ENCODE measurements at places on chromosomes 3 and 15.

DNA sequence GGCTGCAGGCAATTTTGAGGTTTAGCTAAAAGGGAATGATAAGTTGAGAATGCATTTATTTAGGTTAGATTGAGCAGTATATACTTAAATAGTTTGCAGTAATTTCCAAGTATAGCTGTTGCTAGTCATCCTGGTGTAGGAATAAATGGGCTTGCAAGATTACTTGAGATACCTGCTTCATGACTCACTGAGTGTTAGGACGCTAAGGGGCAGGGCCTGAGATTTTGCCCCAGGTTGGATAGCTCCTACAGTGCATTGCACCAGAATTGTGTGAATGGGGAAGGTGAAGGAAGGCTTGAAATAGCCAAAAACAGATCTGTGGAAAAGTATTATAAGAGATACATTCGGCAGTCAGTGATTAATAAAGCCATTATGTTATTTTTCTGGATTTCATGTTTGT lies 72.8 kb downstream of the KCNH8 start:
- no peak overlapping the region for H3K4me3 ChIP-seq
- H3K4me1 ChIP-seq = no peaks in the 10 kb centered on the region
- no peaks in the 10 kb centered on the region for H3K36me3 ChIP-seq

GRCh38 chr15:98442901-98443300 lies 205.4 kb upstream of the IGF1R start:
- H3K4me3 ChIP-seq = no peak overlapping the region
- no peaks in the 10 kb centered on the region for H3K36me3 ChIP-seq
- no peaks in the 10 kb centered on the region for H3K4me1 ChIP-seq
- H3K27me3 ChIP-seq = peaks cover 18% of the 10 kb centered on the region

DNA sequence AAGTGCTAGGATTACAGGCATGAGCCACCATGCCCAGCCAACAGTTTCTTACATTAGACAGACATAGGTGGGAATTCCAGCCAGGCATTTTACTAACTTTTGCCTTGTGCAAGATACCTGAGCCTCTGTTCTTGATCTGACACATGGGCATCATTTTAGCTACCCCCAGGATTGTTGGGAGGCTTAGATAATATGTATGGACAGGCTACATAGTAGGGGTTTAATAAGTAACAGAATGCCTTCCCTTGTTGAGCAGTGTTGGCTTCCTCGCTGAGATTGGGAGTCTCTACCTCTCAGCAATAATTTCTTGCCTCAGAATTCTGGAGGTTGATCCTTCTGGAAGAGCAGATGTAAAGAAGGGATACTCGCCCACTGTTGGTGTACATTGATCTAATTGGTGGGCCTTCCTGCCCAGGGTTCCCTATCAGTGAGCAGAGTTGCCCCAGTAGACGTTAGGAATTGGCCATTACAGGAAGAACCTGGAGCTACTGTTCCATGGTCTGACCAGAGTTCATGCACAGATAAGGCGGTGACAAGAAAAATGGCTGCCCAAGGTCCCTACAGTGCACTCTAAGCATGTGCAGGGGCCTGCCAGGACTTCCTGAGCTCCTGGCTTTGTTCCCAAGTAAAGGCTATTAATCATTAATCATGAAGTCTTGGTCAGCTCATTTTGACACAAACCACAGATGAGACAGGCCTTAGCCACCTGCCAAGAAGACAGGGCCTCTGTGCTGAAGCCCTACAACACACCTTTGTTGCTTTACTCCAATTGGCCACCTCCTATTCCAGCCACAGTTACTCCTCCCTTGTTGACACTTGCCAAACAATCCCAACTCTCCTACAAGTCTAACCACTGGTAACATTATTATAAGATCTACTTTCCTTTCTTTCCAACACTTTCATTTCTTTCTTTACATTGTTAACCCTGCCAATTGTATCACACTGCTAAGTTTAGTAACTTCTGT lies 5.0 kb upstream of the IL17RE start:
- peaks cover 18% of the 10 kb centered on the region for H3K4me1 ChIP-seq
- H3K27me3 ChIP-seq = no peaks in the 10 kb centered on the region
- no peak for DNase-seq
- H3K4me3 ChIP-seq = no peak overlapping the region

GRCh38 chr15:100968050-100968966 lies 49.2 kb downstream of the LRRK1 start:
- no peaks in the 10 kb centered on the region for H3K36me3 ChIP-seq
- peaks cover 26% of the 10 kb centered on the region for H3K27me3 ChIP-seq
- H3K4me1 ChIP-seq = no peaks in the 10 kb centered on the region

GRCh38 chr15:66128116-66128680 lies 125.4 kb downstream of the MEGF11 start:
- DNase-seq = no peak
- H3K27me3 ChIP-seq = no peaks in the 10 kb centered on the region
- H3K36me3 ChIP-seq = no peaks in the 10 kb centered on the region
- no peaks in the 10 kb centered on the region for H3K4me1 ChIP-seq
- no peak overlapping the region for H3K4me3 ChIP-seq
- no peak overlapping the region for H3K27ac ChIP-seq

- no peak overlapping the region for H3K4me3 ChIP-seq
- H3K27ac ChIP-seq = no peak overlapping the region
- DNase-seq = peak; percentile 78
- no peaks in the 10 kb centered on the region for H3K27me3 ChIP-seq
These were observed 4.4 kb upstream of the CXCR6 start for GRCh38 chr3:45938864-45939263.

- no peaks in the 10 kb centered on the region for H3K27me3 ChIP-seq
- no peak for DNase-seq
- H3K4me1 ChIP-seq = no peaks in the 10 kb centered on the region
- H3K27ac ChIP-seq = no peak overlapping the region
- H3K4me3 ChIP-seq = no peak overlapping the region
- H3K36me3 ChIP-seq = no peaks in the 10 kb centered on the region
These were observed 431.1 kb downstream of the MFSD1 start for GRCh38 chr3:159232966-159233365.

- H3K36me3 ChIP-seq = no peaks in the 10 kb centered on the region
- no peak for DNase-seq
- H3K27ac ChIP-seq = peak overlapping the region; percentile 75
- H3K4me3 ChIP-seq = peak overlapping the region; percentile 7
- no peaks in the 10 kb centered on the region for H3K27me3 ChIP-seq
These were observed 115.8 kb upstream of the ARHGEF3 start for GRCh38 chr3:56917361-56918110.

- H3K27me3 ChIP-seq = no peaks in the 10 kb centered on the region
- no peak overlapping the region for H3K27ac ChIP-seq
- H3K36me3 ChIP-seq = no peaks in the 10 kb centered on the region
- H3K4me3 ChIP-seq = no peak overlapping the region
These were observed 897.9 kb downstream of the EPHA3 start for GRCh38 chr3:90005281-90005847.

- H3K27me3 ChIP-seq = no peaks in the 10 kb centered on the region
- DNase-seq = no peak
- no peaks in the 10 kb centered on the region for H3K4me1 ChIP-seq
- no peak overlapping the region for H3K27ac ChIP-seq
- no peak overlapping the region for H3K4me3 ChIP-seq
- H3K36me3 ChIP-seq = no peaks in the 10 kb centered on the region
These were observed 411.0 kb upstream of the NR2F2 start for GRCh38 chr15:95919460-95919859.

DNA sequence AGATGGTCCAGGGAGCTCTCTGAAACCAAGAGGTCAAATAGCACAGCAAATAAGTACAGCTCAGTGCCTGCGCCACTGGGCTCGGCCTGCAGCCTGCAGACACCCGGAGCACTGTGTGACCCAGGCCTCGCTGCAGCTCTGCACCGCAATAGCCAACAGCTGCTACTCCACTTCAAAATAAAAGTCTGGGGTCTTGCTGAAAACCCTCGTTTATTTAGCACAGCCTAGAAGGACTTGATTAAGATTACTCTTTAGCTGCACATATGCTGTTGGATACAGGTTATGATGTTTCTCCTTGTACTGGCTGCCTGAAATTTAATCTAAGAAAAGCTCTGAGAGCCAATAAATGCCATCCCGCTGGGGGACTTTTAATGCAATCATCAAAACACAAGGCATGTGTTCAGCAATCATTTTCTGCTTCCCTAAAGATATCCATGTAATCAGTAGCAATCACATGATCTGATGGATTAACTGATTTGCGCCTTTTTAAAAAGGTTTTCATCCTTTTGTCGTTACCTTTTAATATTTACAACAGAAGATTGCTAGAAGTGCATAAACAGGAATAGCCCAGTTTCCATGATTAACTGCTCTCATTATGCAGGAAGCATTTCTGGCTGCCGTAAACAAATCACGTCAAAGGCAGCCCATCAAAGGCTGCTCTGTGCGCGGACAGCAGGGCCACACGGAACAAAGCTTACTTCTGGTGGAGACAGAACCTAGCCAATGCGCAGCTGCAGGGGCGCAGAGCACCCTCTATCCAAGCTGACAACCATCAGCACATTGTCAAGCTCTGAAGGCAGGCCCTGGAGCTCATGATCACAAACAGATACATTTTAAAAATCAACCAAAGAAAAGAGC lies 58.8 kb downstream of the CLASP2 start:
- no peak overlapping the region for H3K27ac ChIP-seq
- peaks cover 3% of the 10 kb centered on the region for H3K4me1 ChIP-seq
- DNase-seq = peak; percentile 32
- no peaks in the 10 kb centered on the region for H3K27me3 ChIP-seq
- H3K4me3 ChIP-seq = peak overlapping the region; percentile 81

DNA sequence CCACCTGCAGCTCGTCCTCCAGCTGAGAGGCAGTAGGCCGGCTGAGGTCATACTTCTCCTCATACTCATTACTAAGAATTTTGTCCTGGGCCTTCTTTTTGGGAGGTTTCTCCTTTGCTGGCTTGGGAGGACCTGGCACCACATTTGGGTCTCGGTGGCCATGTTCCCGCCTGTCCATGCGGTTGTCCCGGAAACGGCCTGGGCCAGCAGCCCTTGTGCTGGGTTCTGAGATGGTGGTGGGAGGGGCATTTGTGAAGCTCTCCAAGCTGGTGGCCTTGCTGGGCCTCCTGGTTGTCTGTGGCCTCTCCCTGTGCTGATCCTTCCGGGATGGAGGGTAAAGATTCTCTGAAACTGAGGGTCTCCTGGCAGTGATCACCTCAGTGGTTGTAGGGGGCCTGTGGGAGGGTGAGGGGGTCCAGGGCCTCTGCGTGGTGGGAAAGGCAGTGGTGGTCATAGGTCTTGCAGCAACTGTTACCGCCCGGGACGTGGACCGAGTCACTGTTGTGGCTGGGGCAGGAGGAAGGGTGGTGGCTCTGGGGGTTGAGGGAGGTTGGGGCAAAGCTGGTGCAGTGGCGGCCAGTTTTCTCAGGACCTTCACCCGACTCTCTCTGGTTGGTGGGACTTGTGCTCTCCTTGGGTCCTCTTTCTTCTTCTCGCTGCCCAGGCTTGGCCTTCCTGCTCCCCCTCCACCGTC lies 2.5 kb downstream of the CCDC80 start:
- H3K36me3 ChIP-seq = no peaks in the 10 kb centered on the region
- H3K27ac ChIP-seq = no peak overlapping the region

DNA sequence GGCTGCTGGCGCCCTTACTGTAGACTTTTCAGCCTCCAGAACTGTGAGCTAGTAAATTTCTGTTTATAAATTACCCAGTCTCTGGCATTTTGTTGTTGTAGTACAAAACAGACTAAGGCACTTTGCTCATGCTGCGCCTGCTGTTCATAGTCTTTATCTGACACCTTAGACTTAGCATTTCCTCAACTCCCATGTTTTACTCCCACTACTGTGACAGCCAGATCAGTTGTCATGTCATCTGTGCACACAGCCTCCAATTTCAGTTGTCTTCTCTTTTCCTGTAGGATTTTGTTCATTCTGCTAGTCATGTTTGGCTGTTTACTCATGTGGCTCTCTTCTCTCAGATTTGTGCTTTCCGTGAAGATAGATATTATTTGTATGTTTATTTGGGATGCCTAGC lies 62.0 kb downstream of the TCF12 start:
- H3K36me3 ChIP-seq = no peaks in the 10 kb centered on the region
- no peaks in the 10 kb centered on the region for H3K27me3 ChIP-seq
- H3K4me3 ChIP-seq = no peak overlapping the region
- peaks cover 8% of the 10 kb centered on the region for H3K4me1 ChIP-seq
- no peak for DNase-seq
- H3K27ac ChIP-seq = no peak overlapping the region

DNA sequence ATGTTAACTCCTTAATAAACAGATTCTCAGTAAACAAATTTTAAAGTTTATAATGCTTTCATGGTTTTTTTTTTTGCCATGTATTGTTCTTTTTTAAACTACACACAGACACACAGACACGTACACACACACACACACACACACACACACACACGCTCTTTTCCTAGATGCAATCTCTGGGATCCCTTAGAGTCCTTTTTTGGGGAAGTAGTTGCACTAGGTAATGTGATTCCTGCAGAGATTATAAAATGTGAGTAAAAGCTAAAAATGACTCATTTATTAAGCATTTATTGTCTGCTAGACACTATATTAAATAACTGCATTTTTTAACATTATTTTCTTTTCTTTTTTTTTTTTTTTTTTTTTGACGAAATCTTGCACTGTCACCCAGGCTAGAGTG lies 19.9 kb downstream of the NDUFB5 start:
- DNase-seq = no peak
- H3K27ac ChIP-seq = no peak overlapping the region
- H3K4me3 ChIP-seq = no peak overlapping the region
- H3K36me3 ChIP-seq = peaks cover 31% of the 10 kb centered on the region

- H3K27ac ChIP-seq = no peak overlapping the region
- DNase-seq = no peak
- H3K4me3 ChIP-seq = no peak overlapping the region
- H3K36me3 ChIP-seq = no peaks in the 10 kb centered on the region
- H3K27me3 ChIP-seq = no peaks in the 10 kb centered on the region
These were observed 25.1 kb upstream of the ANKRD34C start for GRCh38 chr15:79257454-79257853.

DNA sequence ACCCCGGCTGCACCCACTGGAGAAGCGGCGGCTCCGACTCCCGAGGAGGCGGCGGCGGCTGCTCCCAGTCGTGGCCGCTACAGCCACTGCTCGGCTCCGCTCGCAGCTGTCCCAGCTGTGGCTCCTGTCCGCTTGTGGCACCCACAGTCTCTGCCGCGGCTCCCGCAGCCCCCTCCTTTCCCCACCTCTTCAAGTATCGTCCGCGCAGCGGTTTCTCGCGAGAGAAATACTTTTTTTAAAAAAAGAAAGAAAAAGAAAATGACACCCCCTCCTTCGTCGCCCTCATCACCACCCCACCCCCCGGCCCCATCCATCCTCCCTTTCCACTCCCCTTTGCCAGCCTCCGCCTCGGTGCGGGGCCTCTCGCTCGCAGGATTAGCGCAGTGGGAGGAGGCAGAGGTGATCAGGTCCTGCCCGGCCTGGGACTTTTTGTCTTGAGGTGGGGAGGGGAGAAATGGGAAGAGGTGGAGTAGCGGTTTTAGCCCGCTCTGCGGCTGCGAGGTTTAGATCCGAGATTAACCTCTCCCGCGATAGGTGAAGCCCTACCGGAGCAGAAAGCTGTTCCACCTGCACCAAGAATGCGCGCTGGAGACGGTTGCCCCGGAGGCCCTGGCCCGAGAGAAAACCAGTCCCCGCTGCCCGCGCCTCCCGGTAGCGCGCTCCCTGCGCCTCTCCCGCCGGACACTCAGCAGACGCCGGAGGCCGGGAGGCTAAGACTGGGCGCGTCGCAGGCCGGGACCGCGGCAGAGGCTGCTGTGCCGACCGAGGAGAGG lies at the start of gene FBN1:
TSS of gene FBN1 (minus strand) at position 152 of the 773 bp plus-strand sequence. CDS start 940 bp downstream, outside the sequence.
- H3K4me3 ChIP-seq = no peak within 1 kb of the TSS
- DNase-seq = no peak
- H3K4me1 ChIP-seq = no peaks in the 10 kb centered on the region
- no peaks in the 10 kb centered on the region for H3K36me3 ChIP-seq

Measured in T-cell (primary cell).